ENCODE measurements at places on chromosomes 12 and 14.

- no peak for DNase-seq
Observed at GRCh38 chr14:35144029-35144428, 21.7 kb downstream of the PRORP start.

GRCh38 chr12:109775172-109775881, 57.9 kb downstream of the TRPV4 start:
- peak; percentile 52 for DNase-seq

GRCh38 chr12:69497308-69498026, 27.3 kb downstream of the FRS2 start:
- no peak for DNase-seq

DNA sequence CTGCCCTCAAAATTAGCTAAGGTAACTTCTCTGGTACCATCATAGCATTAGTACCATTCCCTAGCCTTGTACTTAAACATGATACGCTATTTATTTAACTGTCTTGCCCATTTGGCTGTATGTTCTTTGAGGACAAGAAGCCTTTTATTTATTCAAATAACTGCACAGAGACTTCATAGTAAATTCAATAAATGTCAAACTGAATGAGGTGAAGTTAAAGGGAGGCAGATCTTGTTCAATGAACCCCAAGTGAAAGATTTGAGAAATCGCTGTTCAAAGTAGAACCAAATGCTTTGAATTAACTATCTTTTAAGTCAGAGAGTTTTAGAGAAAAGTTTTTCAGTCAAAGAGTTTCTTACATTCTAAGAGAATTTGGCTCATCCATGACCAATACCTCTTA, 203.6 kb downstream of the GXYLT1 start:
- DNase-seq, result no peak

- no peak for DNase-seq
Observed at GRCh38 chr12:117692512-117692911, 276.3 kb downstream of the KSR2 start.

DNA sequence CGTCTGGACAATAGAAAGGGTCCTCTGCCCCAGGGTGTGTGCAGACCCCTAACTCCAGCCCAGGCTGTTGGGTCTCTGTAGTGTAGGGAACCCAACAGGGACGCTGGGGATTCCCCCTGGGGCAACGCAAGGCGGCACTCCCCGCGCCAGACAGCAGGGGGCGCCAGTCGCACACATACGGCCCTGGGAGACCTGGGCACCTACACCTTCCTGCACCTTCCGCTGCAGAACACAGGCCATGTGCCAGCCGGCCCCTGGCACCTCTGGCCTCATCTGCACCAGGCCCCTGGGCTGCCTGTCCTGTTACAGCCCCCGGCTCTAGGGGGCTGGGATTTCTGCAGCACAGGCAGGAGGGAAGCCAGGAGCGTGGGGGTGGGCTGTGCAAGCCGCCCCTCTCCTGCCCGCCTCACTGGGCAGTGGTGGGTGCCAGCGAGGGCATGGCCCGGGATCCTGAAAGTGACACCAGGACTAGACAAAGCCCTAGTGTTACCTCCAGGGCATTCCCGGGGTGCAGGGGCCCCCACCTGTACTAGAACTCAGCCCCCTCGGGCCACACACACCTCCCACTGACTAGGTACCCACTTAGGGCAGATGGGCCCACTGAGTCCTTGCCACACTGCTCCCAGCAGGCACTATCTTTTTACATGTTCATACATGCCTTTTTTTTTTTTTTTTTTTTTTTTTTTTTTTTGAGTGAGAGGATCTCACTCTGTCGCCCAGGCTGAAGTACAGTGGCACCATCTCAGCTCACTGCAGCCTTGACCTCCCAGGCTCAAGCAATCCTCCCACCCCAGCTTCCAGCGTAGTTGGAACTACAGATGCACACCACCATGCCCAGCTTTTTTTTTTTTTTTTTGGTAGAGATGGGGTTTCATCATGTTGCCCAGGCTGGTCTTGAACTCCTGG, 37.5 kb downstream of the CCNK start:
- peak; percentile 65 for DNase-seq

- no peak for DNase-seq
Observed at GRCh38 chr14:94379291-94380224, 8.8 kb downstream of the SERPINA1 start.

DNA sequence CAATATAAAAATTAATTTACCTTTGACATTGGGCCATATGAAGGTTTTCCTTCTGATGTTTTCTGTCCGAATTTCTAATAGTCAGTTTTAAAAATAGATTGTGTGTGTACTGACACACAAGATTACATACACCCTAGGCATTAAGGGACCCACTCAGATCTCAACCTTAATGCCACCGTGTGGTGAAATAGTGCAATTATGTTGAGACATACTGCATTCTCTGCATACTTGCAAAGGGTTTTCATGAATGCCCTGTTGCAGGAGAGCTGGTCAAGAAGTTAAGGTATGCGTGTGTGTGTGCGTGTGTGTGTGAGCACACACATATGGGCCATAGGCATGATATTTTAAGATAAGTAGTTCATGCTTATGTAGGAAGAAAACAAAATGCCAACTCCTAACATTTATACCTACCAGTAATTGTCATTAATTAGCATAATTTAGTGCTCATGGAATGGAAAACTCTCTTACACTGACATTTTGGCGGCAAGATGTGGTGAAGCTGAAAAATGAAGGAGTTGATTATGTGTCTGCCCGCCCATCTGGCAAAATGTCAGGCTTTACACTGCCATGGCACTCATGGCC, 58.8 kb downstream of the PIK3C2G start:
- DNase-seq, result no peak

DNA sequence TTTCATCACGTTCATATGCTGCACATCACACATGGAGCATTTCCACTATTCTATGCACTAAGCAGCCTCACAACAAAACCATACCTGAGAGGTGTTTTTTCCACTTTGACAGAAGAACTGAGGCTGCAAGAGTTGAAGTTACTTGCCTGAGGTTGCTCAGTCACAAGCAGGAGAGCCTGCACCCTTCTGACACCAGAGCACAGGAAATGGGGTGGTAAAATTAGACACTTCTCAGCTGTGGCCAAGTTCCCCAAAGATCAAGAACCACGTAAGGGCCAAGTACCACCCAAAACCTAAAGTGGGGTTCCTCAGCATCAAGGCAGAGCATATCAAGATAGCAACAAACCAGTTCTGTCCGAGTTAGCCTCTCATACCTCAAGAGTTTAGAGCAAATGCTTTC, 185.8 kb downstream of the CAPZA3 start:
- DNase-seq, result no peak

- no peak for DNase-seq
Observed at GRCh38 chr14:103137689-103138300, 14.5 kb downstream of the TNFAIP2 start.

GRCh38 chr12:45269412-45269751, 53.5 kb downstream of the ANO6 start:
- no peak for DNase-seq

DNA sequence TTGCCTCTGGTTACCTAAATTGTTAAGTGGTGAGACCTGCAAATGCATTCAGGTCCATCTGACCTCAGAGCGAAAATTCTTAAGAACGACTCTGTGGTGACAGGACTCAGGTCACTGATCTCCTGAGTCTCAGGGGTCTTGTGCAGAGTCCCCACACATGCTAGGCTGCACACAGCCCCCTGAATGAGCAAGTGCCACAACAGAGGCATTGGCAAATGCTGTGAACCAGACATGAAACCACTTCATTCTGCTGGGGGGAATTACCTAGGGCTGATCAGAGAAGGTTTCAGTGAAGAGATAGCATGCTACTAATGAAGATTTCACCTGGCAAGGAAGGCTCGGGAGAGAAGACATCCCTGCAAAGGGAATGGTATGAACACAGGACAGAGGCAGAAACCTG, 281.6 kb downstream of the ITPR2 start:
- DNase-seq, result no peak

GRCh38 chr12:116665666-116666304, 72.1 kb downstream of the SPRING1 start:
- no peak for DNase-seq

DNA sequence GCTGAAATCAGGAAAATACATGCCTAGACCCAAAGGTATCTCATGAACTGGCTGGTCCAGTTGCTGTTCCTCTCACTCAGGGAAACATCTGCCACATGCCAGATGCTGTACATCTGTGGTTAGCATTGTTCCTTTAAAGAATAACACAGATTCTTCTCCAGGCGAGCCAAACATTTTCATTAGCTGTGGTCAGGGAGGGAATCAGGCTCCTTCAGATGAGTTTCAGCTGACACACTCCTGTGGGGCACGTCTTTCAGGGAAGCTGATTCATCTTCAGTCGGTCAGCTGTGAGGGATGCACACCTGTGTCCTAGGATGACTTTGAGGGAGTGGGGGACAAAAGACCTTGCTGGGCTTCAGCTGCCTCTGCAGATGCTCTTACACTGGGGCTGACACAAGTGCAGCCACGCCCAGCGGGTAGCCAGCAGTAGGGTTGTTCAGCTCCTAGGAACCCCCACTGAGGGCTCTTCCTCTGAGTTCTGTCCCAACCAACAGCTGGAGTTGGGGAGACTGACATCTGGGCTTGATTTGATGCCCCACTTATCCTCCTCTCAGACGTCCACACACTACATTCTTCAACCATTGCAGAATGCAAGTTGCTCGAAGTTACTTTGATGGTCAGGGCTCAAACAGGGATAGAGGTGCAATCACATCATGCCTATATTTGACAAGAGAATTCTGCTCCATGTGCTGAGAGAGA, 155.0 kb downstream of the NUAK1 start:
- no peak for DNase-seq

DNA sequence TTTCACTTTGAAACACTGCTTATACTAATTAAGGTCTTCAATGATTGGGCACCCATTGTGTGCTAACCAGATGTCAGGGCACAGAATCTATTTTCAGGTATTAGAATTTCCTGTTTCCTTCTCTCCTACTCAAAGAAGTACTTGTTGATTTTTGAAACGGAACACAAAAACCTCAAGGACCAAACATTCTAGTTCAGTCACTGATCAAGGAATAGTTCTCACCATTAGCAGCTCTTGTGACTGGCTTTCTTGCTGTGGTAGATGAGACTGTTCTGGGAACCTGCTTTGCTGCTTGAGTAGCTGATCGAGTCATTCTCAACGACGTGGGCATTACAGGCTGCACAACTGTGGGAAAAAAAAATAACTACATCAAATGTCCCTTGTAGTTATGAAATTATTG, 11.0 kb downstream of the DLGAP5 start:
- DNase-seq, result no peak

DNA sequence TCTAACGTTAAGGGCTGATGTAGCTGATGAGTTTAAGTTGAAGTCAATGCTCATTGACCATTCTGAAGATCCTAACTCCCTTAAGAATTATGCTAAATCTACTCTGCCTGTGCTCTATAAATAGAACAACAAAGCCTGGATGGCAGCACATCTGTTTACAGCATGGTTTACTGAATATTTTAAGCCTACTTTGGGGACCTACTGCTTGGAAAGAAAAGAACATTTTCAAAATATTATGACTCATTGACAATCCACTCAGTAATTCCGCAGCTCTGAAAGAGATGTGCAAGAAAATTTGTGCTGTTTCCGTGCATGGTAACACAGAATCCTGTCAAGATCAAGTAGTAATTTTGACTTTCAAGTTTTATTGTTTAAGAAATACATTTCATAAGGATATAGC, 35.0 kb upstream of the NAV3 start:
- no peak for DNase-seq

DNA sequence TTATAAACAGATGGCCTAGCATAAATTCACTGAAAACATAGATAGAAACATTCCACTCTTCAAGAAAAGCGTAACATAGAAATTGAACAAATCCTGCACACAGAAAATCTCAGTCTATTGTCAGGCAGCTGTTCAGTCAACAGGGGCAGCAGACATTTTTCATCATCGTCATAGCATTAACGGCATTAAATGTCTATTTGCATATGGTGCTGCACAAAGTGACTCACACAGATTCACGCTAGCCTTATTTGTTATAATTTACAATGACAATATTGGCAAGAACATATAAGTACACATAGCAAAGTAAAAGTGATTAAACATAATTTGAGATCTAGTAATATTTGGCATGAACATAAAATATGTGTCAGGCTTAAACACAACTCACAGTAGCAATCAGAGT, 95.7 kb downstream of the CEP128 start:
- DNase-seq, result no peak

GRCh38 chr12:4486980-4487379, 41.4 kb upstream of the FGF6 start:
- no peak for DNase-seq

GRCh38 chr12:98483621-98484503, 31.5 kb upstream of the TMPO start:
- DNase-seq, result no peak

DNA sequence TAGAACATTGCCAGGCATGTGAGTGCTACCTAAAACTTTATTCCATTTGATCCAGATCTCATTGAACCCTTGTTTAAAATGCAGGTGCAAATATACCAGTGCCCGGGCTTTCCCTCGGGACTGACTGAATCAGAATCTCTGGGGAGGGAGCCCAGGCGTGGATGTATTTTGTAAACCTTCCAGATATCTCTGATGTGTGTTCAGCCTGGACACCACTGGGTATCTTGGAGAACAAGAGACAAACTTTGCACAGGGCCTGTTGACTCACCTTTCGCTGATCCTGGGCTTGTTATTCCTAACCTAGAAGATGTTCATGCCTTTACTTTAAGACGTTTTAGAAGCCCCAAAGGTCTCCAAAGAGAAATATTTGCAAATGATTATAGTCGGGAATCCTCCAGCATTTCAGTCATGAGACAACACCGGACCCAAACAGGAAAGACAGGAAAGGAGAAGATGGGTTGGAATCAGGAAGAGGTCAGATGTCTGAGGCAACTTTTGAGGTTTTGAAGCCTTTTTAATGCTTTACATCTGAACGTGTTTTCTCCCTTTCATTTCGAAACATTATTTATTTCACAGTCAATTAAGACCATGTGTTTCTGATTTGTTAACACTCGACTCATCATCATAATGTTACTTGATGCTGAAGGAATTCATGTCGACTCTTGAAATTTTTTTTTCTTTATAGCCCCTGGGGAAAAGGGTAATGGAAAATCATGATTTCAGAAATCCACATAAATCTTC, 118.6 kb downstream of the PLXNC1 start:
- DNase-seq, result no peak

GRCh38 chr12:10211940-10212738, 538 bp upstream of the GABARAPL1 start:
- DNase-seq, result peak; percentile 72

DNA sequence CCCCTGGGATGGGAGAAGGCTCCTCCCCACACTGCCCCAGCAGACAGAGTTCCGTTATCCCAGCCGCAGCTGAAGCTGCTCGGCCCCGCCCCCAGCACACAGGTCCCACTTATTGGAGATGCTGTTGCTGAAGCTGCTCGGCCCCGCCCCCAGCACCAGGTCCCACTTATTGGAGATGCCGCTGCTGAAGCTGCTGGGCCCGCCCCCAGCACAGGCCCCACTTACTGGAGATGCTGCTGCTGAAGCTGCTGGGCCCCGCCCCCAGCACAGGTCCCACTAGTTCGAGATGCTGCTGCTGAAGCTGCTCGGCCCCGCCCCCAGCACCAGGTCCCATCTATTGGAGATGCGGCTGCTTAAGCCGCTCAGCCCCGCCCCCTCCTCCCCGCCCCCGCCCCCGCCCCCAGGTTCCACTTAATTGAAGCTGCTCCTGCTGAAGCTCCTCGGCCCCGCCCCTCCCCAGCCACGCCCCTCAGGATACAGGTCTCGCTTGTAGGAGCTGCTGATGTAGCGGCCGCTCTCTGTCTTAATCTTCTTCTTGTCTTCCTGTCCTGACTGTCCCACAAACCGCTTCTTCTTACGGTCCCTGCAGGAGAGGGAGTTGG, 12.0 kb downstream of the CFAP73 start:
- DNase-seq, result no peak

All from stimulated activated CD4-positive, alpha-beta T cell treated with anti-CD3 and anti-CD28 coated beads, Interleukin-15, amount 100 ng/mL, for 48 hours (primary cell).